Breast epithelium (tissue), 4 donors: ENCODE measurements at places on chromosomes 2 and 18.

GRCh38 chr18:5466256-5466655, 77.5 kb downstream of the EPB41L3 start:
- DNase-seq, result no peak

GRCh38 chr2:187264612-187265011, 183.4 kb downstream of the CALCRL start:
- no peak for DNase-seq

- no peak for DNase-seq
Measured at GRCh38 chr2:109126501-109126860, 2.5 kb upstream of the SH3RF3 start.

GRCh38 chr18:9608298-9608697, 6.1 kb downstream of the PPP4R1 start:
- no peak for DNase-seq

- DNase-seq, result no peak
Measured at GRCh38 chr2:3451926-3452671, 67.2 kb downstream of the ADI1 start.

DNA sequence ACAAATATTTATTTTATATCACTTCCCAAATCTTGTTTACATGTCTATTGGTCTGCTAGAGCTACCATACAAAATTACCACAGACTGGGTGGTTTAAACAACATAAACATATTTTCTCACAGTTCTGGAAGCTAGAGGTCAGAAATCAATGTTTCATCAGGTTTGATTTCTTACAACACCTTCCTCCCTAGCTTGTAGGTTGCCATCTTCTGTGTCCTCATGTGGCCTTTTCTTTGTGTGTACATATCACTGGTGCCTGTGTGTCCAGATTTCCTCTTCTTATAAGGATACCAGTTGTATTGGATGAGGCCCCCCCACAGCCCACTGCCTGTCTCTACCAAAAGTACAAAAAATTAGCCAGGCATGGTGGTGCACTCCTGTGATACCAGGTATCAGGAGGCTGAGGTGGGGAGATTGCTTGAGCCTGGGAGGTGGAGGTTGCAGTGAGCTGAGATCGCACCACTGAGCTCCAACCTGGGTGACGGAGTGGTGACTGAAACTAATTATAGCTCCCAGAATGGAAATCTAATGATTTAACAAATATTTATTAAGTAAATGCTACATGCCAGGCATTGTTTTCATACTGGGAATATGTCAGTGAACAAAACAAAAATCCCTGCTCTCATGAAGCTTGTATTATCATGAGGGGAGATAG, 13.6 kb downstream of the EML4 start:
- no peak for DNase-seq

GRCh38 chr2:197033222-197033621, 106.7 kb upstream of the PGAP1 start:
- no peak for DNase-seq

- DNase-seq, result no peak
Measured at GRCh38 chr2:163269374-163270021, 430.9 kb upstream of the KCNH7 start.

GRCh38 chr2:7887441-7887840, 794.4 kb upstream of the ID2 start:
- DNase-seq, result no peak

DNA sequence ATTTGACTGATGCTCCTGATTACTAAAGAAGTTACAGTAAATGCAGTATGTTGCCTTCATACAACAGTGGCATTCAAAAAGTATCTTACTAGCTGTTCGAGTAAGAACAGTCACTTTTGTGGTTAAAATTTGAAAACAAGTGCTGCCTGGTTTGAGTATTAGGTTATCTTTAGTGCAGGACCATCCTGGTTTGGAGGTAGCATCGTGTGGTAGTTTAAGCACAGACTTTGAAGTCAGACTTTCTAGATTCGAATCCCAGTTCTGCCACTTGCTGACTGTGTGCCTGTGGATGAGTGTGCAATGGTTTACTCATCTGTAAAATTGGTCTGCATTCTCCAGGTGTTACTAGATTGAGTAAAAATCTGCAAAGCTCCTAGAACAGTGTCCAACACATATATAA, 96.8 kb downstream of the SGPP2 start:
- DNase-seq, result no peak

- no peak for DNase-seq
Measured at GRCh38 chr2:112891385-112891831, 19.6 kb upstream of the IL37 start.

GRCh38 chr2:178718283-178718682, 88.9 kb downstream of the TTN start:
- no peak for DNase-seq

DNA sequence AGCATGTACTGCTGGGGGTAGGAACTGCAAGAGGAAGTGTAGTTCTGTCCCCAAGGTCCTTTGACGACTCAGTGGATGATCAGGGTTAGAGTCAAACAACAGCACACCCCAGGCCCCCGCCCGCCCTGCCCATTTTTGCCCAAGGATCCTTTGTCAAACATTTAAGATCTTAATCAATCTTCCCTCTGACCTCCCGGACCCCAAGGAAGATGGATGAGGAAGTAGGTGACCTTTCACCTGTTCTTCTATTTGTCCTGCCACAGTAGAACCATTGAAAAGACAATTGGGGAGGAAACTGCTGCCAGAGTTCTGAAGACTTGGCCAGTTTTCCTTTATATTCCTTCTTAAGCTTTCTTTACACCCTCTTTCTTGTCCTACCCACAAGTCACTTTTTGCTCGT, 12.1 kb downstream of the EPHA4 start:
- DNase-seq, result no peak

DNA sequence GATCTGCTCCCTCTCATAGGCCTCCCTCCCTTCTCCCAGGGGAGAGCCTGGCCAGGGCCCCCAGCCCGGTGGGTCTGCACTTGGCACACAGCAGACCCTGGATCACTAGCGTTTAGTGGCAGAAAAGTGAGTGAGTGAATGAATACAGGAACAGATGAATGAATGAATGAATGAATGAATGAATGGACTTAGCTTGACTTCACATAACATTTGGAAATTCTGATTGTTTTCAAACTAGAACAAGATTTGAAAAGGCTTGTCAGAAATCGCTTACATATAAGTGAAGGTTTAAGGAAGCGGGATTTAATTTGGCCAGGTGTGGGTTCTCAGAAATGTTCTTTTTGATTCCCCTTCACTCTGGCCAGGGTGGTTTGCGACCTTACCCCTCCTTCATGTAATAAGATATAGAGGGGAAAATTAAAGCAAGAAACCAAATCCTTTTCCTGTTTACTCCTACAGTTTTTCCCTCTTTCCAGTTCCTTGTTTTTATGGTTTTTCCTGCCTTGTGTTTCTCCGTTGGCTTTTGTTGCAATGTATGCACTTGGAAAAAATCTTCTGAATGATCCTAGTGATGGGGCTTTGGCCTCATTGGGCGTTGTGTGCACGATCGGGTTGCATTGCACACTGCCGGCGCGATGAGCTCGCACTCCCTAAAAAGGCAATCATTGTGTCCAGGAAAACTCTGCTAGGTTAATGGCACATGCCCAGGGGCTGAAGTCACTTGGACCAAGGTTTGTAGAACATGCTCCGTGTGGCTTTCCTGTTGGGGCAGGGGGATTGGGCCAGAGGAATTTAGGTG, 16.4 kb downstream of the LRRFIP1 start:
- DNase-seq, result no peak

DNA sequence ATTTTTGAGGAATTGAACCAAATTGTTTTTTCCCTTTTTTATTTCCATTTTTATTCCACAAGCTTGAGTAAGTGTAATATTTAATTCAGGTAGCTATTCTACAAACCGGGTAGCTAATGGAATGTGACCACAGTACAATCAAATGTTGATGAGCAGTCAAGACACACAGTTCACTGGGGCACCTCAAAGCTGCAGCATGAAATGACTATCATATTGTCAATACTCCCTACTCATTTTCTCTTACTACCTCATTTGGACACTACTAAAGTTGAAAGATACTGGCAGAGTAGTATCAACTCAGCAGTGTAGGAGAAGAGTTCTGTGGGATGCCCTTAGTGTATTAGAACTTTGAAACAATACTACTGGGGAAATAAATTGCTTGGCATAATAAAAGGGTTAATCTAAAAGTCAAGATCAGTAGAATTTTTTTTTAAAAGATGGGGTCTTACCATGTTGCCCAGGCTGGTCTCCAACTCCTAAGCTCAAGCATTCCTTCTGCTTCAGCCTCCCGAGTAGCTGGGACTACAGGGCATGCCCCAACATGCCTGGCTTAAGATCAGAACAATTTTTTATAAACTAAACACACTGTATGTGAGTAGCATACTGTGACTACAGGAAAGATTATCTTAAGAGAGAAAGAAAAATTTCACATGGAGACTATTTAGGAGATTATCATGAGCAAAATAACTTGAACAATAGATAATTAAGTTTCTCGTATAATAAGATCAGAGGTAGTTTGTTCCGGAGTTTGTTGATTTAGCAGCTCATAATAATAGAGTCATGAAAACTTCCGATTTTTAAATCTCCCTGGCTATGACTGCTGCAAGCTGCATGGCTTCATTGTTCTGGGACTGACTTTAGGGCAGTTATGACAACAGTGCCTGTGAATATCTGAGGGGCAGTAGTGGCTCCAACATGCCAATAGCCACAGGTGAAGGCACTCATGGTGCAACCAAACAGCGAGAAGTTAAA, 43.7 kb downstream of the MYO3B start:
- DNase-seq, result no peak

DNA sequence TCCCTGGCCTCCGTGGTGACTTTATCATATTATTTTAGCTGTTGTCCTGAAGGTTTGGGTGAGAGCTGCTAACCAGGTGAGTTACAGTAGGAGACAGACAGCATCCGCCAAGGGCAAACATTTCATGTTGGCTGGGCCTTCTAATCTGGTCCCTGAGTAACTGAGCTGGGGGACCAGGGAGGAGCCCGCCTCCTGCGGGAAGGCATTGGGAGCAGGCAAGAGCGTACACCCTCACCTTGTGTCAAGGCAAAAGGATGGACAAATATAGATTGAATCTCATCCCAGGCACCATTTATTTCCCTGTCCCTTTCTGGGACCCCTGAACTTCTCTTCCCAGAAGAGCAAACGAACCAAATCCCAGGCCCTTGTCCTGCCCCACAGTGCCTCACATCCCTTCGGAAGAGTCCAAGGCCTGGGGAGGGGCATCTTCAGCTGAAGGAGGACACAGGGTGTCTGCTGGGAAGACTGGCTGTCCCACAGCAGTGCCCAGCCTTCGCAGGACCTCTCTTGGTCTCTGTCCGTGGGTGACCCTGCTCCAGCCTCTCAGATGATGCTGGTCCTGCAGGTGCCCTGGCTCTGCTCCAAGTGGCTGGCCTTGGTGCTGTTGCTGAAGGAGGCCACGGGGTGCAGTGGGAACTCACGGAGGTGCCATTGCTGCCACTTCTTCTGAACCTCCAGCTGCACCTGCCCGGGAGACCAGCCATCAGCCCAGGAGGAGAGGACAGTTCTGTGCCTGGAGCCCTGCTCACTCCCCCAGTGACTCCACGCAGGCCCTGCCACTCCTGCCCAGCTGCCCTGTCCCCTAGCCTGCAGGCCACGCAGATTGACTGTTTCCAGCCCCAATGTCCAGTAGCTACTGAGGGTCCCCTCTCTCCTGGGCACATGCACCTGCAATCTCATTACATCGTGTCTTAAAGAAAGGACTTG, 8.2 kb downstream of the TMEM37 start:
- DNase-seq, result no peak

DNA sequence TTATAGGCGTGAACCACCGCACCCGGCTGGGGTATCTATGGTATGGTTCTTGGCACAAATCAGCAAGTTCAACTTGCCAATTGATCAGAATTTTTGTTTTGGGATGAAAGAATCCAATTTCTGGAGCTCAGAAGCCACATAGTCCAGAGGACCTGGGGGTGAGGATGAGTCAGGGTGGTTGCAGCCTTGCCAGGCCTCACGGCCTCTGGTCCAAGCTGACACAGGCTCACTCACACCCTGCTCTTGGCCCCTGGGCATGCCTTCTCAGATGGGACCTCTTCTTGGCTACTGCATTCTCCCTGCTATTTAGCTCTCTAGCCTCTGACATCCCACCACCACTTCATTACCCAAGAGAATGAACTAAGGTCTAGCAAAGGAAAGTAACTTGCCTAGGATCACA, 16.3 kb downstream of the CAPG start:
- DNase-seq, result no peak

- no peak for DNase-seq
Measured at GRCh38 chr2:232348936-232349335, 29.6 kb upstream of the ALPP start.

DNA sequence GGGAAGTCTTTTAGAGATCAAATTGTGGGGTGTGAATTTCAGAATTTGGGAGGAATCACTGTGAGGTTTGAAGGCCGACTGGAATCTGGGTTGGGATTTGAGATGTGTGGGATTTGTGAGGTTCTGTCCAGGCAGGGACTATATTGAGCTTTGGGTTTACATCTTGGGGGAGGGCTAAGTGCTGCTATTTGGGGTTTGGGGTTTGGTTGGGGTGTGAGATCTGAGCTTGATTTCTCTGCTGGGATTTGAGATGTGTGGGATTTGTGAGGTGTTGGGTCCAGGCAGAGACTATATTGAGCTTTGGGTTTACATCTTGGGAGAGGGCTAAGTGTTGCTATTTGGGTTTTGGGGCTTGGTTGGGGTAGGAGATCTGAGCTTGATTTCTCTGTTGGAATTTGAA, 864 bp downstream of the GMPPA start:
- DNase-seq, result no peak

DNA sequence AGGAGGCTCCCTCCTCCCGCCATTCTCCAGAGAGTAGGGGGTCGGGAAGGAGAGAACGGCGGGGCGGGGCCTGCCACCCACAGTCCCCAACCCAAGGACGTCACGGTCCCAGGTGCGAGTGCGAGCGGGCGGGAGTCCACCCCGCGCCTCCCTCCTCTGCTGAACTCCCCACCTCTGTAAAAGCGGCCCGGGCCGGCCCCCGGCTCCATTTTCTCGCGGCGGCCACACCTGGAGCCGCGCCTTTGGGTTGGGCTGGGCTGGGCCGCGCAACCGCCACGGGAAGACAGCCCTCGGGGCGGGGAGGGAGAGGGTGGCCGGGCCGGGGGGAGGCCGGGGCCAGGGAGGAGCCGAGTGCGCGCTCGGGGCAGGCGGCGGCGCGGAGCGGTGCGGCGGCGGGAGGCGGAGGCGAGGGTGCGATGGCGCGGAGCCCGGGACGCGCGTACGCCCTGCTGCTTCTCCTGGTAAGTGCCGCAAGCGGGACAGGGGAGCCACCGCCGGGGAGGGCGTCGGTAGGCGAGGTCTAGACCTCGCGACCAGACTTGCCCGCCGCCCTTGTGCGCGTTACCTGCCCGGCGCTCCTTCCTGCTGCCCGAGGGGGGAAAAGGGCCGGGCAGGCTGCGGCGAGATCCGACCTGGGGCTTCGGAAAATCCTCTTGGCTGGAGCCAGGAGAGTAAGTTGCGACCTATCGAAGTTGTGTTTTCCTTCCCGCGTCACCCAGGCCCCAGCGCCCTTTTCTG, at the start of gene DSG2:
TSS of gene DSG2 (plus strand) at position 342 of the 738 bp plus-strand sequence. CDS start at position 417, 75 bp downstream.
- peak; percentile 78 for DNase-seq

- DNase-seq, result no peak
Measured at GRCh38 chr18:23272498-23273232, 137.4 kb downstream of the CABLES1 start.

GRCh38 chr18:54173250-54173649, 51.2 kb downstream of the MBD2 start:
- no peak for DNase-seq

GRCh38 chr2:24886691-24887304, 33.2 kb downstream of the ADCY3 start:
- no peak for DNase-seq
